Stimulated activated CD8-positive, alpha-beta memory T cell treated with anti-CD3 and anti-CD28 coated beads, Interleukin-15, amount 100 ng/mL, for 48 hours (primary cell): ENCODE measurements at places on chromosomes 1 and 21.
A peak's percentile ranks its signal among the peaks of the same experiment; 100 is the strongest.

DNA sequence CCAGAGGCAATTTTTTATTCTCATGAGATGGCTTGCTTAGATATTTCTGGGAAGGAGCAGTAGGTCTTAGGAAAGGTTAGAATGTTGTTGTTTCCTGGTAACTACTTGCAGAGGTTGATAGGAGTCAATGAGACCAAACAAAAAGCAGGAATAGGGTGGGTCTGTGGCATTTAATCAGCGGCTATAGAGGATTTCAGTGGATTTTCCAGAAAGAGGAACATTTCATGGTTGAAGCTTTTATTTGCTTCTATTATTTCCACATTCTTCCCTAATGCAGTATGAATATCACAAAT, 111.3 kb upstream of the PALMD start:
- DNase-seq: no peak

GRCh38 chr1:116982319-116983004, 19.1 kb upstream of the CD101 start:
- DNase-seq: no peak

GRCh38 chr1:31753707-31754349, 10.3 kb downstream of the ADGRB2 start:
- no peak for DNase-seq

- no peak for DNase-seq
Observed at GRCh38 chr1:76300556-76300955, 226.0 kb downstream of the ST6GALNAC3 start.

DNA sequence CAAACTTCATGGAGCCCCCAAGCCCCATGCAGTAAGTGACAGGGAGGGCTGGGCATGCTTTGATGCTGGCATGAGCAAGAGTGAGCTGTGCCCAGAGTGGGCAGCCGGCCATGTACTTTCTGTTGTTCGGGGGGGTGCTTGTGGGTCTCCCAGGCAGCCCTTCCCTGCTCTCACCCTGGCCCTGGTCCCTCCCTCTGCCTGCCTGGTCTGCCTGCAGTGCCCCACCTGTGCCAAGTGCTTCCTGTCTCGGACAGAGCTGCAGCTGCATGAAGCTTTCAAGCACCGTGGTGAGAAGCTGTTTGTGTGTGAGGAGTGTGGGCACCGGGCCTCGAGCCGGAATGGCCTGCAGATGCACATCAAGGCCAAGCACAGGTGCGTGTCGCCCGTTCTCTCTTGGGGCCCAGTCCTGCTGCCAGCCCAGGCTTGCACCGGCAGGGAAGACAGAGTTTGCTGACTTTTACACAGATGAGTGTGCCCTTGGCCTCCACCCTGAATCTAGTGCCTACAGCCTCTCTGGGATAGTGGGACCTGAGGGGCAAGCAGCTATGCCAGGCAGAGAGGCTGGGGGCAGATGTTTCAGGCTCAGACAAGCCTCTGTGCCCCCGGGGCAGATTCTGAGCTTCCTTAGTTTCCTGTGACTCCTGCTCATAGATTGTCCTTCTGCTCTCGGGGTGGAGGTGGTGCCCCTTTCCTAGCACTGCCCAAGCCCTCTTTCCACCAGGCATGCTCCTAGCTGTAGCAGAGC, 7.6 kb downstream of the ZBTB48 start:
- no peak for DNase-seq

- DNase-seq: no peak
Observed at GRCh38 chr1:11229203-11229602, 33.1 kb downstream of the MTOR start.

- DNase-seq: no peak
Observed at GRCh38 chr1:192952646-192953045, 106.5 kb downstream of the UCHL5 start.

- DNase-seq: no peak
Observed at GRCh38 chr1:168092566-168093355, 44.0 kb downstream of the GPR161 start.

- no peak for DNase-seq
Observed at GRCh38 chr1:68751723-68752122, 254.8 kb upstream of the DEPDC1 start.

- DNase-seq: no peak
Observed at GRCh38 chr21:26840912-26841311, 4.3 kb downstream of the ADAMTS1 start.

GRCh38 chr1:227035316-227035715, 95.2 kb downstream of the COQ8A start:
- no peak for DNase-seq

- no peak for DNase-seq
Observed at GRCh38 chr1:44811234-44811633, 2.9 kb downstream of the BTBD19 start.

DNA sequence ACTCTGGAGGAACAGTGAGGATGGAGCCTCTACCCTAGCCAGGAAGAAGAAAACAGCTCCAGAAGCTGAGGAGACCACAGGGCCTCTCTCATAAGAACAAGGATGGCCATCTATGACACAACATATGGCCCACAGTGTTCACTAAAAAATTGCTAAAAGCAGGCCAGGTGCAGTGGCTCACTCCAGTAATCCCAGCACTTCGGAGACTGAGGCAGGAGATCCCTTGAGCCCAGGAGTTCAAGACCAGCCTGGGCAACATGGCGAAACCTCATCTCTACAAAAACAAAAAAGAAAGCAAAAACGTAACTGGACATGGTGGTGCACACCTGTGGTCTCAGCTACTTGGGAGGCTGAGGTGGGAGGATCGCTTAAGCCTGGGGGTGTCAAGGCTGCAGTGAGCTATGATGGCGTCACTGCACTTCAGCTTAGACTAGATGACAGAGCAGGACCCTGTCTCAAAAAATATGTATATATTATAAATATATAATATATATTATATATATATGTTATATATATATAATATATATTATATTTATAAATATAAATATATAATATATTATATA, 103.1 kb downstream of the TOMM20 start:
- no peak for DNase-seq

DNA sequence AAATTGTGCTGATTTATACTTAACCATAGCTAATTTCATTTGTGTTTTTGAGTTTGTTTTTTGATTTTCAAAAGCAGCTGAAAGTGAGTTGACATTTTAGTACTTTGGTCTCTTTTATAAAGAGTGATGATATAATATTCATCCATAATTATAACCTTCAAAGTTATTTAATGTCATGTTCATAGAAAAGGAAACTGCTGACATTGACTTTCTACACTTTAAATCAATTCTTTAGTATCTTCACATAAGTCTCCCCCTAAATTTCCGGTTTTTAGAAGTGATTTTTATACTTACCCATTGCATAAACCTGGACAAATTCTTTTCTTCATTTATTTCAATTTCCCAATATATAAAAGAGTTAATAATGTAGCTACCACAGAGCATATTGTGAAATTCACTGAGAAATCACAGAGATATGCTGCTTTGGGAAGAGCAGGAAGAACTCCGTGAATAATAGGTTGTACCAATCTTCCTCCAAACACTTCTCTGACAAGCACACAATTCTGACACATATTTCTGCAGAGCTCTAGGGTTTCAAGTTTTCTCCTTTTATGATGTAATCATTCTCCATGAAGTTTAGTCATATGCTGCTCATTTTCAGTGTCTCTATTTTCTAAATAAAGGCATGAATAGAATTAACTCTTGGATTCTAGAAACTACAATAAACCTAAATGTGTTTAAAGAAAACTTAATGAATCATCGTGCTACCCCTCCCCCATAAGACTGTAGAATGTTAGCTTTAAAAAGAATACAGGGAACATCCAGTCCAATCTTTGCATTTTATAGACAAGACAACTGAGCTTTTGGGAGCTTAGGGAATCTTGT, 25.6 kb upstream of the CDC42BPA start:
- no peak for DNase-seq

DNA sequence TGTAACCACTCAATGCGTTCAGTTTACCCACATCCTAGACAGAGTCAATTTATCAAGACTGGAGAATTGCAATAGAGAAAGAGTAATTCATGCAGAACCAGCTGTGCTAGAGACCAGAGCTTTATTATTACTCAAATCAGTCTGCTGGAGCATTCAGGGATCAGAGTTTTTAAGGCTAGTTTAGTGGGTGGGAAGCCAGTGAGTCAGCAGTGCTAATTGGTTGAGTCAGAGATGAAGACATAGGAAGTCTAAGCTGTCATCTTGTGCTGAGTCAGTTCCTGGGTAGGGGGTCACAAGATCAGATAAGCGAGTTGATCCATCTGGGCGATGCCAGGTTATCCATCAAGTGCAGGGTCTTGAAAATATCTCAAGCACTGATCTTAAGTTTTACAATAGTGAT, 499.6 kb downstream of the MRPL39 start:
- no peak for DNase-seq

DNA sequence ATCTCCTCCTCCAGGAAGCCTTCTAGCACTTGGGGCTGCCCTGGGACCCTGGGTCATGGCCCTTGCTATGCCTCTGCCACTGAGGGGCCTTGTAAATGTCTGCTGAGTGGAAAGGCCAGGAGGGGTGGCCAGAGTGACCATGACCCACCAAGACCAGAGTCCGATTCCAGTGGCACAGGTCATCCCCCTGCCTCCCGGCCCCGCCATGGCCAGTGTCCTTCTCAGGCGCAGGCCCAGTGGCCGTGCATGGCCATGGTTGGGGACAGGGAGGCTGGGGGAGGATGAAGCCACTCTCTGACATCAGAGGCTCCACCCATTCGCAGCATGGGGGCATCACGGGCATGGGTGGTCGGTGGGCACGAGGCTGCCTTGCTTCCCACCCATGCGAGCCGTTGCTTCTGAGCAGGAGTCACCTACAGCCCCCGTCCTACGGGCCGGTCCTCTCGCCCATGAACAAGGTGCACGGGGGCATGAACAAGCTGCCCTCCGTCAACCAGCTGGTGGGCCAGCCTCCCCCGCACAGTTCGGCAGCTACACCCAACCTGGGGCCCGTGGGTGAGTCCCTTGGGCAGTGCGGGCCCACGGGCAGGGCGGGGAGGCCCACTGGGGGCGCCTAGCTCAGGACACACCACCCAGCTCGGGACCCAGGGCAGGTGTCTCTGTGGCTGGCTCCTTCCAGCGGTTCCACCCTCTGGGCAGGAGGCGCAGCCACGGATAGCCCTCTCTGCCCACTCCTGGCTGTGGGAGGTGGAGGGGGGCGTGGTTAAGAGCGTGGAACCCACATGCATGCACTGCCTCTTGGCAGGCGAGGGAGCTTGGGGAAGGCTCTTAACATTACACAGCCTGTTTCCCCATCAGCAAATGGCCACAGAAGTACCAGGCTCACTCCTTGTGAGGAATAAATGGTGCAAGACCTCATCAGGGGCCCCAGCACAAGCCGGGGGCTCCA, 22.4 kb upstream of the CCDC27 start:
- no peak for DNase-seq

- no peak for DNase-seq
Observed at GRCh38 chr1:47469390-47469759, 31.5 kb downstream of the FOXD2 start.

DNA sequence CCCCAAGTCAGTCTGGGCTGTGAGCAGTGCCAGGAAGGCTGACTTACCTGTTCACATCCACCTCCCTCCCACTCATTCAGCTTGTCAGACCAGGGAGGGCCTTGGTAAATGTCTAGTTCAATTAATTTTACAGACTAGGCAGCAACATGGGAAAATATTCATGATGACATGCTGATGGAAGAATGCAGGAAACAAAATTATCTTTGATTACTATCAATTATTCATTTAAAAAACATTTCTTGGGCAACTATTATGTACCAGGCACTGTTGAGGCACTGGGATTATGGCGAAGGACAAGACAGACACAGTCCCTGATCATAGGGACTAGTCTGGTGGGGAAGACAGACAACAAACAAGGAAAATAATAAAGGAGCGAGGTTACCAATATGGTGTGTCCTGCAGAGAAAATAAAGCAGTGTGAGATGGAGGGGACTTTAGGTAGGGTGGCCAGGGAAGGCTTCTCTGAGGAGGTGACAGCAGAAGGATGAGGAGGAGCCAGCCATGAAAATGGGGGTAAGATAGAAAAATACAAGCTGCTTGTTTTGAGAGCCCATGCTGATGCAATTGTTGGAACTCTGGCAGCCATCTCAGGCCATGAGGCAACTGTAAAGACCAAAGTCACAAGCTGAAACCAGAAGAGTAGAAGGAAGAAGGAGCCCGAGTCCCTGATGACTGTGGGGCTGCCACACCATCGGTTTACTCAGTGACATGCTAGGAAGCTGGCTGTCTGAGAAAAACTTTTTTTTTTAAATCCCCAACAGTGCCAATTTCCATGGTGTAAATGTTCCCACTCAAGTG, 14.0 kb downstream of the TRIM62 start:
- DNase-seq: no peak

DNA sequence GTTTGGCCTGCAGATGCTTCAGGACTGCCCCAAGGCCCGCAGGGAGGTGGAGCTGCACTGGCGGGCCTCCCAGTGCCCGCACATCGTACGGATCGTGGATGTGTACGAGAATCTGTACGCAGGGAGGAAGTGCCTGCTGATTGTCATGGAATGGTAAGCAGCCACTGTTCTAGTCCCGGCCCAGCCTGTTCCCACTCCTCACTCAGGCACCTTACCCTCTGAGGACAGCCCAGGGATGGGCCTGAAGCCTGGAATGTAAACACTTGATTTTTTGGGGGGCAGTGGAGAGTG, 41.9 kb upstream of the IL19 start:
- DNase-seq: no peak

- DNase-seq: peak; percentile 77
Observed at GRCh38 chr1:11908095-11908675, 18.0 kb downstream of the KIAA2013 start.

DNA sequence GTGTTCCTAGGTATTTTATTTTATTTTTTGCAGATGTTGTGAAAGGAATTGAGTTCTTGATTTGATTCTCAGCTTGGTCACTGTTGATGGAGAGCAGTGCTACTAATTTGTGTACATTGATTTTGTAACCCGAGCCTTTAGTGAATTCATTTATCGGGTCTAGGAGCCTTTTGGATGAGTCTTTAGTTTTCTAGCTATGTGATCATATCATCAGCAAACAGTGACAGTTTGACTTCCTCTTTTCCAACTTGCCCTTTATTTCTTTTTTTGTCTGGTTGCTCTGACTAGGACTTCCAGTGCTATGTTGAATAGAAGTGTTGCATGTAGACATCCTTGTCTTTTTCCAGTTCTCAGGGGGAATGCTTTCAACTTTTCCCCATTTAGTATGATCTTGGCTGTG, 138.9 kb downstream of the LHX8 start:
- DNase-seq: no peak

DNA sequence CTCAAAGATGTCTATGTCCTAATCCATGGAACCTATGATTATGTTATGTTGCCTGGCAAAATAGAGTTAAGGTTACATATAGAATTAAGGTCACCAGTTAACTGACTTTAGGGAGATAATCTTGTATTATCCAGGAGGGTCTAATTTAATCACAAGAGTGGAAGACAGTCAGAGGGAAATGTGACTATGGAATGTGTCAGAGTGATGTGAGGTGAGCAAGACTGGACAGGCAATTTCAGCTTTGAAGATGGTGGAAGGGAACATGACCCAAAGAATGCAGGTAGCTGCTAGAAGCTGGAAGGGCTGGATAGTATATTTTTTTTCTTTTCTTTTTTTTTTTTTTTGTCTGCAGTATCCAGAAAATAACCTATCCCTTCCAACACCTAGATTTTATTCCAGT, 241.7 kb upstream of the NEGR1 start:
- no peak for DNase-seq
